Fibroblast of the aortic adventitia (primary cell): ENCODE measurements at places on chromosomes 7 and 10.

DNA sequence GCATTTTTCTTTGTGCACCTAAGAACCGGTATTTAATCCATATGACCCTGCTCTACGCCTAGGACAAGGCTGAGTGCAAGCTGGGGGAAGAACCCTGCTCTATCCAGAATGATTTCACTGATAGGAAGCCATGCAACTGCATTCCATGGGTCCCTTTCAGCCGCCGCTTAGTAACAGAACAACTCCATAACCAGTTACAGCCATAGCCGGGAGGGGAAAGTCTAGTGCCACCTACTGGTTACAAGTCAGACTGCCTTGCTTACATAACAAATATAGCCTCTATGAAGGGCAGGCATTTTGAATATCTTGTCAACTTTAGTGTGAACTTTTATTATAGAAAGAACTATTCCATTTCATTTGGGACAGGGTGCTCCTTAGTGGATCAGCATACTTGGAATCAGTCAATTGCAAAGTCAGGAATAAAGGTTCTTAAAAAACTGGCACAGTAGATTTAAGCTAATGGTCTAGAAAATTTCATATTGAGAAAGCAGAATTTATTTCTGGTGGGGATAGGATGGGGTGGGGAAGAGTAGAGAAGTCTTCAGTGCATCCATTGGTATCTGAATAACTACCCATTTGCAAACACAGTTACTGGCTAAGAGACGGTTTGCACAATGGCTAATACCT lies 521.7 kb downstream of the ADRA2A start:
- DNase-seq: peak; percentile 71

- no peak for DNase-seq
Measured at GRCh38 chr7:90239625-90240228, 5.2 kb upstream of the CFAP69 start.

- DNase-seq: peak; percentile 70
Measured at GRCh38 chr7:15686295-15686956, at the start of gene MEOX2. MEOX2 (minus strand) TSS chr7:15686683; CDS start chr7:15686402, 281 bp downstream.

DNA sequence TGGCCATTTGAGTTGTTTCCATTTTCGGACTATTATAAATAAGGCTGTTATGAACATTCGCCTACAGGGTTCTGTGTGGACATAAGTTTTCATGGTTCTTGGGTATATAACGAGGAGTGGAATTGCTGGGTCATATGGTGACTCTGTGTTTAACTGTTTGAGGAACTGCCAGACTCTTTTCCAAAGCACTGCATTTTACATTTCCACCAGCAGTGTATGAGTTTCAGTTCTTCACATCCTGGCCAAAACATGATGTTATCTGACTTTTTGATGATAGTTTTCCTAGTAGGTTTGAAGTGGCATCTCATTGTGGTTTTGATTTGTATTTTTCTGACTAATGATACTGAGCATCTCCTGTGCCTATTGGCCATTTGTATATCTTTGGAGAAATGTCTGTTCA lies 5.4 kb downstream of the SUV39H2 start:
- no peak for DNase-seq

DNA sequence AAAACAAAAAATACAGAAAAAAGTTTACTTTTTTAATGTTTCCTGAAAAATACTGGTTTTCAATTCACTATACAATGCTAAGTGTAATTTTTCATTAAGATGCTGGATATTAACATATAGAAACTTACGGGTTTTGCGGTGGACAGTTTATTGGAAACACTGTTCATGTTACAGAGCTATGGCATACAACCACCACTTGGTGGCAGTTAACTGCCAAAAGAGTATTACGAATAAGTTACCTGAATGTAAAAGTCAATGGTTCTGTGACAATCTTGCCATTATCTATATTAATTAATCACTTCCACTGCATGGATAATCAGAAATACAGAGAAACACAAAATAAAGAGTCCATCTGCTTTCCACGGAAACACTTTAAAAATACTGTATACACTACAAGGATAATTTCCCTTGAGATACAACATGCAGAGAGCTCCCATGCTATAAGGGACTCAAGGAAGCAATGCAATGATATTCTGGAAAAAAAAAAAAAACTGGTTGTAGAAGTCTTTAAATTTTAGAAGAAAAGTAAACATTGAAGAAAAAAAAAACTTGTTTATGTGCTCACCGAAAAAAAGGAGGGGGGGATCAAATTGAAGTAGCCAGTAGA lies 97.0 kb downstream of the TPK1 start:
- peak; percentile 59 for DNase-seq

GRCh38 chr7:78953726-78954363 lies 499.6 kb downstream of the MAGI2 start:
- peak; percentile 27 for DNase-seq

GRCh38 chr10:43904844-43905243 lies 256.2 kb upstream of the ZNF32 start:
- no peak for DNase-seq

GRCh38 chr10:73788864-73789658 lies 3.7 kb downstream of the ZSWIM8 start:
- no peak for DNase-seq

- DNase-seq: no peak
Measured at GRCh38 chr10:8852546-8852945, 798.1 kb downstream of the GATA3 start.

GRCh38 chr10:37220866-37221265 lies 95.5 kb downstream of the ANKRD30A start:
- no peak for DNase-seq

DNA sequence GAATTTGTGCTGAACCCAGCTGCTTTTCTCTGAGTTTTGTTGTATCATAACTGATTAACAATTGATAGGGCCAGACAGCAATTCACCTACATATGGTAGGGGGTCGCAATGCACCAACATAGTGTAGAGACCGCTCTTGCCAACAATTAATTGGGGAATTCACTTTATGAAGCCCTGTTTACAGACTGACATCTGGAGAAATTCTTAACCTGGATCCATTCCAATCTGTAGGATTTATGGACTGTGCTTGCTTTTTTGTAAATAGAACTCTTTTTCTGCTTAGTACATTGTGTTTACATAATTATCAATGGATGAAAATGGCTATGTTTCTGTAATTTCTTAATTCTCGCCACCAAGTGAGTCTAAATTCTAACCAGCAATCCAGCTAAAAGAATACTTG lies 311.7 kb upstream of the BMPER start:
- DNase-seq: no peak

DNA sequence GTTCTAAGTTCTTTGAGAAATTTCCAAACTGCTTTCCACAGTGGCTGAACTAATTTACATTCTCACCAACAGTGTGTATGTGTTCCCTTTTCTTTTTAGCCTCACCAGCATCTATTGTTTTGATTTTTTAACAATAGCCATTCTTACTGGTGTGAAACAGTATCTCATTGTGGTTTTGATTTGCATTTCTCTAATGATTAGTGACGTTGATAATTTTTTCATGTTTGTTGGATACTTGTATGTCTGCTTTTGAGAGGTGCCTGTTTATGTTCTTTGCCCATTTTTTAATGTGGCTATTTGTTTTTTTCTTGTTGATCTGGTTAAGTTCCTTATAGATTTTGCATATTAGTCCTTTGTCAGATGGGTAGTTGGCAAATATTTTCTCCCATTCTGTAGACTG lies 191.4 kb downstream of the AGMO start:
- DNase-seq: no peak

DNA sequence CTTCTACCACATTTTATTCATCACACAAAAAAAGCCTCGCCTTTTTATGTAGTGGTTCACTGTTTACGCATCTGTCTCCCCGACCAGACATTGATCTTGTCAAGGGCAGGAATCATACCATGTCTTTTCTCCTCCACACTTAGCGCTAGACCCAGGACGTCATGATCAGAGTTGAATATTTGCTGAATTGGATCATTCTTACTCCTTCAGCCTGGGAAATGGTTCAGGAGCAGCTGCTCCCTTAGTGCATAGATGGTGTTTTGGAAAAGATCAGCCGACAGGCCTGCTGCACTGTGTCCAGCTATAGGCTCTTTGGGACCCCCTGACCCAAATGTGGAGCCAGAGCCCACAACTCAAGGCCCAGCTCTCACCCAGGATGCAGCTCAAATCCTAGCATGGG lies 249.1 kb upstream of the TMEM72 start:
- DNase-seq: peak; percentile 18

GRCh38 chr10:74153676-74154075 lies 2.7 kb downstream of the ADK start:
- no peak for DNase-seq

DNA sequence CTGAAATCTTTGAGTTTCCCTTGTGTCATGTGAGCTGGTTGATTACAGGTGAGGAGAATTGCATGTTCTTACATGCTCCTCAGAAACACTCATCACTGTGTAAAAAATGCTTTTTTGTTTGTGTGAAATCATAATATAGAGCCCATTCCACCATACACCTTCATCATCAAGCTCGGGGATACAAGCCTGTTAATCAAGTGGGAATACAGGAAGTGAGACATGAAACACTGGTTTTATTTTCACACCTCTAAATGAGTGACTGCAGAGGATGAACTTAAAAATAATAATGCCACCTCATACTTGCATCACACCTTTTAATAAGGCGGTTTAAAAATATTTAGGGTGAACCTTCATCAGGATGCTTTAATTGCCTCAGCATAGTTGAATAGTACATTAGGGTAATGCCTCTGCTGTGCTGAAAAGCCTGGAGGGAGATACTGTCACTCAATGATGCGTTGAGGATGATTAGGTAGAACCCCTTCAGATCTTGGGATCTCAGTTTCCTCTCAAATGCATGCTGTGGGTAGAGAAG lies 164.6 kb downstream of the AUTS2 start:
- DNase-seq: no peak

DNA sequence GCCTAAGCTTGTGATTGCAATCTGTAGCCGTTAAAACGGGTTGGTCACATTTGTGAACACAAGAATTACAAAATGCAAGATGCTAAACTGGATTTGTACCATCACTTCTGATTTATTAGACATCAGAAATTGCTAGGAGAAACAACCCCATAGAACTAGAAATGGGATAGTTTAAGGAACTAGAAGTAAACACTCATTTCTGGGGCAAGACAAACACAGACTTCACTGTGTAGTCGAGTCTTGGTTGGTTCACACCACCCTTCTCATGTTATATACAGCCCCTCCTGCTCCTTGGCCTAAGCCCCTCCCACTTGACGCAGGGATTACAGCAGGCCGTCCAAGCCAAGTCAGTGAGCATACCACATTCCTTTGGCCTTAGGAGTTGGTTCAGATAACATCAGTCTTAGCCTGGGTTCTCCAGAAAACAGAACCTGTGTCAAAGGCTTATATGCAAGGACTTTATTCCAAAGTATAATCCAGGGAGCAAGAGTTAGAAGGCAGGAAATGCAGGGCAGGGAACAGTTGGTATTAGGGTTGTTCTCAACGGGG lies 2.0 kb upstream of the NRAP start:
- peak; percentile 88 for DNase-seq

GRCh38 chr10:65358565-65358964 lies 1567.3 kb upstream of the LRRTM3 start:
- DNase-seq: no peak

- no peak for DNase-seq
Measured at GRCh38 chr10:114353383-114353782, 50.9 kb downstream of the AFAP1L2 start.

DNA sequence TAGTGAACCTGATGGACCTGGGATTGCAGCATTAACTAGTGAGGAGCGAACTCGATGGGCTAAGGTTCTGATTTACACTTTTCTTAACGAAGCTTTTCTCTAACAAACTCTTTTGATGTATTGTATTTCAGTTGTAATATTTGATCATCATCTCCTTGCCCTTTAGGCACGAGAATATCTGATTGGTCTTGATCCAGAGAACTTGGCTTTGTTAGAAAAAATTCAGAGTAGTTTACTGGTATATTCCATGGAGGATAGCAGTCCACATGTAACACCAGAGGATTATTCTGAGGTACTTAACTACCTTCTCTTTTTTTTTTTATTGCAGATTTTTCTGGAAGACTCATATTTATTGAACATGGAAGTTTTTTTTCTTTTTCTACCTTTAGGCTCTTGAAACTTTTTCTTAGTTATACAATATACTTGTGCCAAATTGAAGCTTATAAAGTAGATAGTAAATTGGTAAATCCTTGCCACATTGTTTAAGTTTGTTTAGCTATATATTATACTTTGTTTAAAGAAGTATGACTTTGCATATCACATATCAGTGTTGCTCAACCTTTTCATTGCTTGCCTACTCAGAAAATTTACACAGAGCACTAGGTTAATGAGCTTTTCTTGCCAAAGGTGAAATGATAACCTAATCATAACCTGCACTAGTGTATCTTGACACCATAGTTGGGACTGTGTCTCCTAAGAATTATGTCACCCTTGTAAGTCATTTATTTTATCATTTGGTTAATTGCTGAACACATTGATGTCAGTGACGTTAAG lies 30.4 kb downstream of the CROT start:
- no peak for DNase-seq

- no peak for DNase-seq
Measured at GRCh38 chr10:117502421-117503243, 39.9 kb upstream of the EMX2 start.

GRCh38 chr10:89389254-89389653 lies 3.2 kb upstream of the IFIT1 start:
- DNase-seq: peak; percentile 70

DNA sequence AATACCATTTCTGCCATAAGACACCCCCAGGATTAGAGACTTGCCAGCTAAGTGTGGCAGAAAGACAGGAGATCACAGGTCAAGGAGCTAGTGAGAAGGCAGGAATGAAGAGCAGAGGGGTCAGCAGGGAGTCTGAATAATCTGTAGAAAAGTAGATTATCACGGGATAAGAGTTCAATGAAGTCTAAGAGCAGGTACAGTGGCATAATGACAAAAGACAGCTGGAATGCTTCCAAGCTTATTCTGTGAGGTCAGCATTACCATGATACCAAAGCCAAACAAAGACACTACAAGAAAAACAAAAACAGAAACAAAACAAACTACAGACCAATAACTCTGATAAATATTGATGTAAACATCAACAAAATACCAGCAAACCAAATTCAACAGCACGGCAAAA lies 20.8 kb downstream of the PILRA start:
- no peak for DNase-seq

GRCh38 chr7:24910551-24911212 lies 69.3 kb downstream of the OSBPL3 start:
- DNase-seq: no peak

- DNase-seq: peak; percentile 57
Measured at GRCh38 chr7:88218836-88219605, 817 bp downstream of the SRI start.

- DNase-seq: no peak
Measured at GRCh38 chr10:81894616-81895015, 19.6 kb downstream of the NRG3 start.

DNA sequence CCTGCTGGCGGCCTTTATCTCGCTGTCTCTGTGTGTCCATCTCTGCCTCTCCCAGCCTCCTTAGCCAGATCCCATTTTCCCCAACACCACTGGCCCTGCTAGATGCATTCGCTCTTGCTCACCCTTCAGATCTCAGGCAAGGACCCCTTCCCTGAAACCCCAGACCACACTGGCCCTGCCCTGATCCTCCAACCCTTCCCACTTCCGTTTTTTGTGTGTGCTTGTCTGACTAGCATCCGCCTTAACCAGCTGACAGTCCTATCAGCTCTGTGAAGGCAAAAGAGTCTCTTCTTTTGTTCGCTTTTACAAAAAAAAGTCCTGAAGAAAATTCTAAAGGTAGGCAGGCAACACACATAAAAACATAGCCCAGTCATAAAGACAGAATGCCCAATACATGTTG lies 28.7 kb downstream of the CHST15 start:
- no peak for DNase-seq

- no peak for DNase-seq
Measured at GRCh38 chr7:126780993-126781392, 471.7 kb downstream of the GRM8 start.

- DNase-seq: no peak
Measured at GRCh38 chr7:293681-294439, 3.9 kb downstream of the FOXL3 start.

- DNase-seq: no peak
Measured at GRCh38 chr7:26520483-26520882, 228.8 kb downstream of the SNX10 start.
